ENCODE measurements at places on chromosomes 1 and 21.

GRCh38 chr1:6490181-6491080 is 1.0 kb downstream of the PLEKHG5 start:
- DNase-seq, result peak; percentile 59

- DNase-seq, result no peak
Measured at GRCh38 chr1:51215169-51215568, 20.9 kb upstream of the RNF11 start.

DNA sequence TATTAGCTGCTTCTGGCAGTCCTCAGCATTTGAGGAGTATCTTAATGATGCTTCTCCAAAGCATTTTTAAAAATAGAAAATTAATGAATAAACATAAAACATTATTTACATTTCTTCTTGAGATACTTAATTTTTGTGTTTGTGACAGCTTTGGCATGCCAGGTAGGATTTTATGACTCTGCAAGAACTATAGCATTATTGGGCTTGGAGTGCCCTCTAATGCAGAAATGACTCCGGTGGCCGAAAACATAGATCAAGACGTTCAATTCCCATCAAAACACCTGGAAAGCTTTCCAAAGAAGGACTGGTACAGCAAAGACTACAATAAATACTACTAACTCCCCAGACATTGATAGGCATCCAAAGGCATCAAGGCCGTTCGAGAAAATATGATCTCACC is 366.4 kb upstream of the CXADR start:
- DNase-seq, result no peak

GRCh38 chr21:15659753-15660422 is 69.9 kb upstream of the USP25 start:
- no peak for DNase-seq

DNA sequence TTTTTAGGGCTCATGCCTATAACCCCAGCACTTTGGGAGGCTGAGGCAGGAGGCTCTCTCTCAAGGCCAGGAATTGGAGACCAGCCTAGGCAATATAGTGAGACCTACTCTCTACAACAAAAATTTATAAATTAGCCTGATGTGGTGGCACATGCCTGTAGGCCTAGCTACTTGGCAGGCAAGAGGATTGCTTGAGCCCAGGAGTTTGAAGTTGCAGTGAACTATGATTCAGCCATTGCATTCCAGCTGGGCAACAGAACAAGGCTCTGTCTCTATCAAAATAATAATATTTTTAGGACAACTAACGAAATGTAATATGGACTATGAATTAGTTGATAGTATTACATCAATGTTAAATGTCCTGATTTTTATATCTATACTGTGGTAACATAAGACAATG is 68.8 kb upstream of the ARID1A start:
- no peak for DNase-seq

DNA sequence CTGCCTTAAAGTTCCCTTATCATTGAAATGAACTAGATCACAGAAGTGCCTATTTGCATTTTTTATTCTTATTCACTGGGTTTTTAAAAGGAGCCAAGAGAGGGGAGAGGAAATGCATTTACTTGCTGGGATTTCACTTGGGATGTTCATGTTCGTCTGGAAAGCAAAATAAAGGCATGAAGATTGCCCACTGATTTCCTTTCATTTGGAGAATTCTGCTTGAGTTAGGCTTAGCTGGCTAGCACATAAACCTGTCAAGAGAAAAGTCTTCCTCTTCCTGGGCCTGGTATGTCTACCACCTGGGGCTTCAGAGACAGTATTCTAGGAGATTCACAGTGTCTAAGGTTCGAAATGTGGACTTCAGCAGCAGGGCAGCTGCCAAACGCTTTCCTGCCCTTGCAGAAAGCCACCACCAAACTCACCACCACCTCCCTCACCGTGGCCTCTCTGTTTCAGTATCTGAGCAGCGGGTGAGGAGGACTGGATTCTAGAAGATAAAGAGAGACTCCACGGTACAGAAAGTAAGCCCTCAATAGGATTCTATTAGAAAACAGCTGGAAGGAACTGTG is 44.5 kb downstream of the HIVEP3 start:
- no peak for DNase-seq

- no peak for DNase-seq
Measured at GRCh38 chr1:109040989-109041620, 797 bp downstream of the WDR47 start.

DNA sequence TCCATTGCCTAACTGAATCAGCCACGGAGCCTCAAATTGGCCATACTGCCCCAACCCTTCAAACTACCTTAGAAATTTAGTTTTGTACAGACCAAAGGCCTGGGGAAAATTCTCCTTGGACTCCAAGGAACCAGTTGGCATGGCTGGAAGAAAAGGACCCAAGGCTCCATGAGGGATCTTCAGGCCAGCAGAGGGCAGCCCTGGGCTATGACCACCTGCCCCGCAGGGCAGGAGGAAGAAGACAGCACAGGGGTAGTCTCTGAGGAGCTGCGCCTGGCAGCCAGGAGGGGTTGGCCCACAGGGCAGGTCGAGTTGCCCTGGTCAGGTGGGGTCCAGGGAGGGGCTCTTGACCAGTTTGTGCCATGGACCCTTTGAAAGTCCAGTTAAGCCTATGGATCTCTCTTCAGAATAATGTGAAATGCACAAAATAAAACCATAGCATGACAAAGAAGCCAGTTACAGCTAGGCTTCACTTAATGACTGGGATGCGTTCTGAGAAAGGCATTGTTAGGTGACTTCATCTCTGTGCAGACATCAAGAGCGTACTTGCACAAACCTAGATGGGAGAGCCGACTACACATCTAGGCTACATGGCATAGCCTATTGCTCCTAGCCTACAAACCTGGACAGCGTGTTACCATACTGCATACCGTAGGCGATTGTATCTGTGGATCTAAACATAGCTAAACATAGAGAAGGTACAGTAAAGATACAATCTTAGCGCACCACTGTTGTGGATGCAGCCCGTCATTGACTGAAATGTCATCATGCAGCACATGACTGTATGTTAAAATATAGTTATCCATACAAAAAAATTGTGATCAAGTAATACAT is 26.1 kb downstream of the CACNA1S start:
- peak; percentile 51 for DNase-seq

GRCh38 chr21:38494703-38495102 is 3.6 kb downstream of the ERG start:
- DNase-seq, result no peak

Measured in HCT116 (cell line).